CD4-positive, alpha-beta T cell (primary cell): ENCODE measurements at places on chromosomes 4 and X.

- DNase-seq = no peak
Observed at GRCh38 chrX:100677611-100678181, 33.7 kb downstream of the SRPX2 start.

GRCh38 chr4:6943012-6943884 lies 33.6 kb downstream of the TBC1D14 start:
- no peak for DNase-seq

GRCh38 chr4:185638548-185639301 lies 103.4 kb upstream of the PDLIM3 start:
- no peak for DNase-seq

DNA sequence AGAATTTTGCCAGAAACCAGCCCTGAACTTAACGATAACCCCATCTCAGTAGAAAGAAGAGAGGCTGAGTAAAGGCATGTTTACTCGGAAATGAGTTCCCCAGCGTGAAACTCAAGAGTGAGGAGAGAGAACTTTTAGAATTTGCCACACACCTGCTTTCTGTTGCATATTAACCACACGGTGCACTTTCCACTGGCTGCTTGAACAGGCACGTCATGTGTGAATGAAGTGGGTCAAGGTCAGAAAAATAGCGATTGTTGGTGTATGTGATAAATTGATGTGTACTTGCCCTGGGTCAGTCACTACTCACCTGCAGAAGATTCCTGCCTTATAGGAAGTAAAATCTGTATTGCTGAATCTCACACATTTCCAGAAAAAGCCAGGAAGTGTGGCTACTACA lies 395.7 kb downstream of the TRIML1 start:
- DNase-seq = no peak

- no peak for DNase-seq
Observed at GRCh38 chrX:53239474-53239873, 14.5 kb upstream of the KDM5C start.

GRCh38 chr4:65670331-65671031 lies at the start of gene EPHA5:
TSS of gene EPHA5 (minus strand) at chr4:65670489. CDS start at chr4:65669742, 747 bp downstream.
- no peak for DNase-seq

GRCh38 chr4:25813448-25814106 lies 49.2 kb downstream of the SEL1L3 start:
- no peak for DNase-seq

GRCh38 chr4:104719539-104720230 lies 225.0 kb upstream of the CXXC4 start:
- no peak for DNase-seq

- DNase-seq = no peak
Observed at GRCh38 chr4:102598086-102598761, 97.1 kb downstream of the NFKB1 start.

- no peak for DNase-seq
Observed at GRCh38 chr4:57764856-57765255, 654.7 kb upstream of the IGFBP7 start.

DNA sequence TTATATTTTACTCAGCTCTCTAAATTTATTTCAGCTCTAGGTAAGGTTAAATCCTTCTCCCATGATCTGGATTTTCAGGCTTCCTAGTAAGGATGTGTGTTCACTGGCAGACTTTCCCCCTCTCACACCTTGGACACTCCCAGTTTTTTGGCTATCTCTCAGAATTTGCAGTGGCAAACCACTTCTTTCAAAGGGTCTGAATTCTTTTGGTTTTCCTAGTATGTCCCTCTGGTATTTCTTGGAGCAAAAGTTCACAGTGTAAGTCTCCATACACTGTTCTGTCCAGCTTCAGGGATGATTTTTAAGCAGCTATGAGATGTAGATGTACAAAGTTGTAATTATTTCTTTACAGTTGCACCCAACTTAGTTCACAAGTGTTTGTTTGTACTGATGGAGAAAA lies 653.8 kb upstream of the GALNT7 start:
- DNase-seq = no peak

DNA sequence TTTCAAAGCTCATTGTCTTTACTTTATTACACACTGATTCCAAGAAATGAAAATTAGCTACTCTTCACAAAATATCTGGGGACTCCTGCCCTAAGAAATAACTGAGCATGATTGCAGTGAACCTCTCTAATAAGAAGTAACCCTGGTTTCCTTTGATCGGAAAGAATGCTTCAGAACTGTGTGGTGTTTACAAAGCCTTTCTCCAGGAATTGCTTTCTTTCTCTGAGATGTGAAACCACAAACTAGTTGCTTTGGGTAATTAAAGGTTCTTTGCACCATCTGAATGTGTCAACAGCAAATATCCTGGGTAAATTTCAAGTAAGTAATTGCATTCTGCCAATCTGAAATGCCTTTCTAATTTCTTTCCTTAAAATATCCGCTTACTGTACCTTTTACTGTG lies 292.9 kb upstream of the SLIT2 start:
- DNase-seq = no peak

DNA sequence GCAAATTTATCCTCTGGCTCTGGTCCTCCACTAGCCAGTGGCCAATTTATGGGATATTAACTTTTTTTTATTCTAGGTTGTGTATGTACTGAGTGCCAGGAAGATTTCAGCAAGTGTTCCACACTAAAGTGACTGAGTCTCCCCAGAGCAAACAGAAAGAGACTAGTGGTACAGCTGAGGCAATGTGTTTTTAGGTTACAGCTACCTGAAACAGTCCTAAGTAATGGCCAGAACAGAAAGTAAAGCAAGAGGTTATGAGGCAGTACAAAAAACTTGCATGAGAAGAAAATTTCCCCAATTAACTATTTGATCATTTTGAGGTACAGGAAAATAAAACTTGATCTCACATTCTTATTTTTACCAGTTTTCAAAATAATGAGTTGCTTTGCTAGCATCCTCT lies 31.2 kb downstream of the PRDM8 start:
- no peak for DNase-seq

DNA sequence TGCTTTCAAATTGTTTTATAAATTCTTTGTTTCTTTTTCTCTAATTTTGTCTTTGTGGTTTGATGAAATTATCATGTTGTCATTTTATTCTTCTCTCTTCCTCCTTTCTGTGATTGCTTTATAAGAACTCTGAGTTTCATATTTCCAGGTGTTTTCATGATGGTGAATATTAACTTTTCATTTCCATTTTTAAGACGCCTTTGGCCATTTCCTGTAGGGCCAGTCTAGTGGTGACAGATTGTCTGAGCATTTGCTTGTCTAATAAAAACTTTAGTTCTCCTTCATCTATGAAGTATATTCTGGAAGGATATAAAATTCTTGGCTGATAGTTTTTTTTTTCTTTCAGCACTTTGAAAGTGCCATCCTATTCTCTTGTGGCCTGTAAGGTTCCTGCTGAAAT lies 128.1 kb downstream of the FAM13A start:
- DNase-seq = no peak

DNA sequence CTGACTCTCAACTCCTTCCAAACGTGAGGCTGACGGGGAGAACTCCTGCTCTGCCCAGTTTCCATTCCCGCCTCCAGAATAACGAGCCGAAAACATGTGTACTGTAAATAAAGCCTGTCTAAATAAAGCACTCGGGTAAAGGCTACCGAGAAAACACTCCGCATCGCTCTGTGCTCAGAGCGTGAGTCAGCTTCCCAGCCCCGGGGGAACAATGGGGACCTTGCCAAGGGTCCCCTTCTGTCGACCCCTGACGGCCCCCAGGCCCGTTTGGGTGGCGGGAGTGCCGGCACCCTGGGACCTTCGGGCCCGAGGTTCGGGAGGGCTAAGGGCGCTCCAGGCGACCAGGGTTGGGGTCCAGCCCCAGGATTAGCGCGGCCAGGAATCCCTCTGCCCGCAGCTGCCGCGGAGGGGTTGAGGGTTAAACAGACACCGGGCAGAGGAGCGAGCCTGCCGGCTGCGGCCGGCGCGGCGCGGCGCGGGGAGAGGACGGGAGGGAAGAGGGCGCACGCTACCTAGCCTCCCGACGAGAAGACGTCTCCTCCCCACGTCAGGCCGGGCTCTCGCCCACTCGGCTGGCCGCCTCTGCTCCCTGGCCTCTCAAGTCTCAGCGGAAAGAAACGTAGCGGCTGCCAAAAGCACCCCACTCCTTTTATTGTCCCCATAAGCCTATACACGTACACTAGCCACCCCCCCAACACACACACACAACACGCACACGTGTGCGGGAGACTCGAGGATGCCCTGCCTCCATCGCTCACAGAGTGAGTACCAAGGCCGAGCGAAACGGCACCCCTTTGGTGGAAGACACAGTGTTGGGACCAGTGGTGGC lies 85.5 kb downstream of the BCOR start:
- no peak for DNase-seq

- no peak for DNase-seq
Observed at GRCh38 chrX:30572004-30572403, 5.6 kb downstream of the TASL start.
